ENCODE measurements at places on chromosomes 11 and 22.

DNA sequence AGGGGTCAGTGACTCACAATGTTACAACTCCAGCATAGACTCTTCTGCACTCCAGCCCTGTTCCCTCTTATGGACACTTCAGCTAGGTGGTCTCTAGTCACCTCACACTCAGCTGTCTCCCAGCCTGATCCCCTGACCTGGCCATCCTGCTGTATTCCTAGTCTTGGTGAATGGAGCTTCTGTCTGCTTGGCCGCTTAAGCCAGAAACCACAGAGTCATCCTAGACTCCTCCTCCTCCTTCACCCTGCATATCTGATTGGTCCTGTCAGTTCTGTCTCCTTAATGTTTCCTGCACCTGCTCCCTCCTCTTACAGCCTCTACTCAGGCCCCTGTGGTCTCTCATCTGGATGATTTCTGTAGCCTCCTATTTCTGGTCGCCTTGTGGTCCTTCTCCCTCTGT, 144.9 kb downstream of the HIPK3 start:
- peak; percentile 48 for ATAC-seq

- ATAC-seq, result no peak
These were observed 25.6 kb upstream of the CD5 start for GRCh38 chr11:61076506-61077304.

- no peak for ATAC-seq
These were observed 925.4 kb downstream of the BRD1 start for GRCh38 chr22:48902001-48902869.

DNA sequence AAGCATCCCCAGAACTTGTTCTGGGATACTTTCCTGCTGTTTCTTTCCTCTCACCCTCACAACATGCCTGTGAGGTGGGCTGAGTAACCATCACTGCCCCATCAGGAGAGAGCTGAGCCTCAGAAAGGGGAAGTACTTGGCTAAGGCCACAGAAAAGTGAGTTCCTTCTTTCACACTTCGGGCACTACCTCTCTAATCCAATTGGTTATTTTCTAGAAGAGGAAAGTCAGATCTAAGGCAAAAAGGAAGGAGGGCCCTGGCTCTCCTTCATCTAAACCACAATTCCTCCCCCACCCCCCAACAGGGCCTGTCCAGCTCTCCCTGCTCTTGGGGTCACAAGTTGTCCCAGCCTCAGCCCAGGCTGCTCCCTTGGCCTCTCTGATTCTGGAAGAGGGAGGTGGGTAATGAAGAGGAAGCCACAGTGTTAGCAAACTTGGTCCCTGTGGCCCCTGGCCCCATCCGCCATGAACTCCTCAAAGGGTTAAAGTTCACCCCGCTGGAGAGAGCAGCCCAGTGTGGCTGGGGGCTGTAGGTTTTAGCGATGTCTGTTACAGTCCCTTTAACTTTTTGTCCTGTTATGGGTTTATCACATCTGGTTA, 34.0 kb downstream of the SLC22A12 start:
- ATAC-seq, result no peak

GRCh38 chr22:45582236-45582954, 79.7 kb downstream of the FBLN1 start:
- no peak for ATAC-seq

GRCh38 chr22:45485261-45485660, 17.4 kb upstream of the FBLN1 start:
- ATAC-seq, result no peak

DNA sequence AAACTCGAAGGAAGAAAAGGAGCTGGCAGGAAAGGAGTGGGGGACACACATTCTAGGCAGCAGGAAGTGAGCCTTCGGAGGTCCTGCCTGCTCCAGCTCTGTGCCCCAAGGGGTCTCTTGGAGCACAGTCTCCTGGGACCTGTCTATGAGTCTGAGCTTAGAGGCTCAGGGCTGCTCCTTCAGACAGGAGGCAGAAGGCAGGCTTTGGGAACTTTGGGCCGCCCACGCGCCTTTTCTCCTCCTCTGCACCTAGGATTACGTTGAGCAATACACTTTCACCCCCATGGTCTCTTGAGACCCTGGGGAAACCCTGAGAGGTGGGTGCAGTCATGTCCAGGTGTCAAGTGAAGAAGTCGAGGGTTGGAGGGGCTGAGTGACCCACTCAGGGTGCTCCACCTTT, 965 bp downstream of the TCN2 start:
- ATAC-seq, result no peak

- no peak for ATAC-seq
These were observed 306.1 kb downstream of the C11orf87 start for GRCh38 chr11:109728056-109728455.

- no peak for ATAC-seq
These were observed 6.7 kb downstream of the TMEM184B start for GRCh38 chr22:38266120-38266519.

DNA sequence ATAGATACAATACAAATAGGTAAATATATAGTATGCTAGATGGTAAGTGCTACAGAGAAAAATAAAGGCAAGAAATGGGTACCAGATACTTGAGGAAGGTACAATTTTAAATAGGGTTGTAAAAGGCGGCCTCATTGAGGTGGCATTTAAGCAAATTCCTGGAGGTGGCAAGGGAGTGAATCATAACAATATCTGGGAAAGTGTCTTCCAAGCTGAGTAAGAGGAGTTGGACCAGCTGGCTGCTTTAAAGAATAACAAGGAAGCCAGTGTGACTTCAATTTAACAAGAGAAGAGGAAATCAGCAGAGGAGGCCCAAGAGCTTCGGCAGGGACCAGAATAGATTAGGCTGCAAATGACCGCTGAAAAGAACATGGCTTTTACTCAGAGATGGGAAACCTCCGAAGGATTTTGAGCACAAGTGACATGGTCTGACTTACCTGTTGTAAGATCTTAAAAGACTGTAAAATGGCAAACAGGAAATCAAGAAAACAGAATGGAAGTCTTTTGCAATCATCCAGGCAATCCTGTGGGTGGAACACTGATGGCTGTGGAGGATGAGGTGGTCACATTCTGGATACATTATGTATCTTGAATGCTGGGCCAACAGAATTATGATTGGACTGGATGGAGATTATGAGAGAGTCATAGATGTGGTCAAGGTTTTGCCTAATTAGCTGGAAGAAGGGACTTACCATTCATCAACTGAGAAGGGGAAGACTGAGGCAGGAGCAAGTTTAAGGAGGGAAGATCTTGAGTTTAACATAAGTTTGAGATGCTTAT, 77.2 kb downstream of the RDX start:
- ATAC-seq, result no peak

GRCh38 chr11:114196997-114197703, 99.0 kb upstream of the NNMT start:
- no peak for ATAC-seq

Data from SK-N-SH treated with all-trans-retinoic acid at 6 μM for 48 hours (cell line).